ENCODE measurements at places on chromosomes 16 and 17.

DNA sequence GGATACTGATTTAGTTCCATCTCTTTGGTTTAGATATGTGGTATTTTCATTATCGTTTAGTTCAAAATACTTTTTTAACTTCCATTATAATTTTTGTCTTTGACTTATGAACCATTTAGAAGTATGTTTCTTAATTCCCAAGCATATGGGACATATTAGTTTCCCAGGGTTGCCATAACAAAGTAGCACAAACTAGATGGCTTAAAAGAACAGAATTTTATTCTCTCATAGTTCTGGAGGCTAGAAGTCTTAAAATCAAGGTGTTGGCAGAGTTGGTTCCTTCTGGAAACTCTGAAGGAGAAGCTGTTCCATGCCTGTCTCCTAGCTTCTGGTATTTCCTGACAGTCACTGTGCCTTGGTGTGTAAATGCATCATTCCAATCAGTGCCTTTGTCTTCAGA is 291.5 kb upstream of the AXIN2 start:
- DNase-seq = no peak

DNA sequence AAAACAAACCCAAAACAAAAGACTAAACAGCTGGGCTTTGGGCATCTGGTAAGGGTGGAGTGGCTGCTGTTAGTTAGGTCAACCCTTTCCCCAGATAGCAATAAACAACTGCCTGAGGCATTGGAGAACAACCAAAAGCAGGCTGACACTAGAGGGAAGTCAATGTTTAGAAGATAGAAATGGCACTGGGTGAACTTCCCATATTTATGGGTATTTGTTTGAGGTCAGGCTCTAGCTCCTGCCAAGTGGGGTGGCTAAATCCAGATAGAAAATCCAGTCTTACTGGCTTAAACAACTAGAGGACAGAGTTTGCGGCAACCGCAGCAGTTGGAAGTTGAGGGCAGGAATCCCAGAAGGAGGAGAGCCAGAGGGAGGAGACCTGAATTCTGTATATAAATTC is 79.4 kb downstream of the SDK2 start:
- DNase-seq = no peak

GRCh38 chr16:48608452-48608851 is 1.5 kb downstream of the N4BP1 start:
- DNase-seq = no peak

GRCh38 chr17:28878158-28878910 is 19.2 kb downstream of the FLOT2 start:
- peak; percentile 58 for DNase-seq

DNA sequence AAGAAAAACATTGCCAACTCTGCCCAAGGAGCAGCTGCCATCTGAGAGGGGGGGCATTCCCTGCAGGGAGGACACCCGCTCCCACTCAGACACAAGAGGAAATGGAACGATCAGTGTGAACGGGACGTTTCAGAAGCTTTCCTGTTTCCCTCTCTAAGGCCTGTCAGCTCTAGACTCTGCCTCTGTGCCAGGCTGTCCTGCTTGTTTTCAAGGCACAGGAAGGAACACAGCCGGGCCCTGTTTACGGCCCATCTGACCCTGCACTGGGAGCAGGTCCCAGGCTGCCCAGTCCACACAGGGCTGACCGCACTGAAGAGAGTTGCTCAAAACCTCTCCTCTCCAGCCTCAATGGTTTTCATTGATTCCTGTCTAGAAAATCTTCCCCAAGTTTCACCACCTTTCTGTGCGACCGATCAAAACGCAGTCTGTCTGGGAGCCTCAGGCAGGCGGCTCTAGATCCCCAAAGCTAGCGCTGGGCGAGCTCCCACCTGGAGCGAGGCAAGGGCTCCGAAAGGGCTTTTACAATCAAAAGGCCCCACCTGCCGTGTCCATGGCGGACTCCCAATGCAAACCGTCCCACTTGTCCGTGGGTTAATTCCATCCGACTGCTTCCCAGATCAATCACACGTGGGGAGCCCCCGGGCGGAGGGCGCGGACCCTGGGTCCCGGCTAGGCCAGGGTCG is 1.5 kb downstream of the PIEZO1 start:
- no peak for DNase-seq

Measured in NCI-H2171 treated with DMSO at 0.1 percent for 48 hours (cell line).